Effector memory CD4-positive, alpha-beta T cell (primary cell): ENCODE measurements at places on chromosomes 4 and X.

DNA sequence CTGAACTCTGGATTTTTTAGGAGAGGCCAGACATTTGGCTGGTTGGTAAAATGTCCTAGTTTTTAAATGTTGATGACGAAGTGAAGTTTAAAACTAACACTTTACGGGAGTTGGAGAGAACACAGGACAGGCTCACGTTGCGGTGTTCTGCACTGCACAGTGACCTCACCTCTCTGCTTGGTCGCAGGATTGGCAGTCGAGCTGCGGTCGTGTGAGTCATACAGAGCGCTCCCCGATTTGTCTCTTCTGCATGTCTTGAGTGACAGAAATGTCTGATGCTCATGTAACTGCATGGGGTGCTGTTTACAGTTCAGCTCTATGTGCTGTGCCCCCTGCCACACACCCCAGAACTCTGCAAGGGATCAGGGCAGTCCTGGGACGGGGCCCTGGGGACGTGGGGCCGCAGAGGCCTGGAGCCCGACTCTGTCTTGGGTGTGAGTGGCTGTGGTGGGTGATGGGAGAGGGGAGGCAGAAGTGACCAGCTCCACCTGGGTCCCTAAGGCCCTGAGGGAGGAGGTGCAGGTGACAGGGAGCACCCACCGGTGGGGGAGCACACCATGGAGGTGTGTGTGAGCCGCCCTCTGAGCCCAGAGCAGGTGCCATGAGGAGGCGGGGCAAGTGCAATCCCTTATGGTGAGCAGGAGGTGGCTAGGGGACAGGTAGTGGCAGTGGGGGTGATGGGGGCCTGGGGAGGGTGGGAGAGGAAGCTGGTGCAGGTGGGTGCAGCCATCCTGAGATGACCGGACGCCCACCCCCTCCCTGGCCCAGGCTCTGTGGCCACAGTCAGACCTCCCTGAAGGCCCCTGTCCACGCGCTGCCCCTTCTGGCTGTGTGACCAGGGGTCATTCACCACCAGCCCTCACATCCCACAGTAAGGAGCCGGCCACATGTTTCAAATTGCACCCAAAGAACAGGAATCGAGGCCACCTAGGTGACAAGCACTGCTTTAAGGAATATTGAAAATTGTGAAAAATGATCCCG, 77.9 kb upstream of the ADRA2C start:
- DNase-seq = no peak
- no peak overlapping the region for H3K4me3 ChIP-seq
- no peaks in the 10 kb centered on the region for H3K4me1 ChIP-seq
- no peak overlapping the region for H3K27ac ChIP-seq
- no peaks in the 10 kb centered on the region for H3K36me3 ChIP-seq
- H3K27me3 ChIP-seq = no peaks in the 10 kb centered on the region

GRCh38 chrX:23644744-23645143, 22.5 kb upstream of the PRDX4 start:
- no peak for DNase-seq
- no peak overlapping the region for H3K4me3 ChIP-seq
- no peaks in the 10 kb centered on the region for H3K27me3 ChIP-seq
- H3K36me3 ChIP-seq = no peaks in the 10 kb centered on the region

DNA sequence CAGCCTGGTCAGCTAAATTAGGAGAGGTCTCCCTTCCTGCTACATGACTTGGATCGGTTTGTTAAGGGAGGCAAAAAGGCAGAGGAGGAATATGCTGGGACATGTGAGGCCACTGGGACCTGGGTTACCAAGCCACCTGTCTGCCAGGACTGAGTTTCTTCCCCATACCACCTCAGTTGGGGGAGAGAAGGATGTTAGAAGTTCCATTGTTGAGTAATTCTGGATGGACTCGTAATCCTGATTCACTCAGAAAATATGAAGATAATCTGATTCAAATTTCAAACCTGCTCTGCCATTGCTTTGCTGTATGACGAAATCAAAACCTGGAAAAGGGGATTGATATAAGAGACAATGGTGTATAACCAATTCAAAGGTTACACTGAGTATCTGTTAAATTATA, 97.4 kb upstream of the S100G start:
- no peaks in the 10 kb centered on the region for H3K4me1 ChIP-seq
- H3K4me3 ChIP-seq = no peak overlapping the region
- H3K36me3 ChIP-seq = no peaks in the 10 kb centered on the region
- DNase-seq = no peak

- no peaks in the 10 kb centered on the region for H3K36me3 ChIP-seq
- H3K27ac ChIP-seq = no peak overlapping the region
- DNase-seq = no peak
- no peaks in the 10 kb centered on the region for H3K27me3 ChIP-seq
Measured at GRCh38 chr4:72631296-72631695, 62.3 kb upstream of the ADAMTS3 start.

DNA sequence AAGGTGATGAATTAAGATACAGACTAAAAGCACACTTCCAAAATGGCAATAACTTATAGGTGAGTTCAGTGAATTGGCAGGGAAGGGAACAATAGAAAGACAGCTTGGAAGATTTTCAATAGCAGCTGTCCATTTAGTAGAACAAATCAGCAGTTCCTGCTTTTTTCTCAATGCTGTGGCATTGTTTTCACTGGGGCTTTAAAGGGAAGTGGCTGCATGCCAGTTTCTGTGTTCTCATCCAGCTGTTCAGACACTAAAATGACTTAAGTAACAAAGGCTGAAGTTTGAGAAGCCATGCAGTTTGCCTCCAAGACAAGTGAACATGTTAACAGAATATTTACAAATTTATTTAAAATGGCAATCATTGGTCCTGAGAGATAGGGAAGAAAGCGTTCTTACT, 291.9 kb downstream of the FAM47A start:
- no peak for DNase-seq
- H3K4me1 ChIP-seq = no peaks in the 10 kb centered on the region
- no peak overlapping the region for H3K27ac ChIP-seq
- H3K27me3 ChIP-seq = no peaks in the 10 kb centered on the region
- H3K36me3 ChIP-seq = no peaks in the 10 kb centered on the region
